T-helper 2 cell (primary cell): ENCODE measurements at places on chromosomes 3 and 15.
A peak's percentile ranks its signal among the peaks of the same experiment; 100 is the strongest.

- DNase-seq: no peak
Measured at GRCh38 chr3:63351159-63352007, 73.3 kb downstream of the SYNPR start.

GRCh38 chr3:3447641-3448040 is 268.1 kb upstream of the CRBN start:
- no peak for DNase-seq

GRCh38 chr3:10520072-10520471 is 14.7 kb upstream of the ATP2B2 start:
- no peak for DNase-seq

- no peak for DNase-seq
Measured at GRCh38 chr3:46124216-46125177, 83.6 kb downstream of the CCR1 start.

DNA sequence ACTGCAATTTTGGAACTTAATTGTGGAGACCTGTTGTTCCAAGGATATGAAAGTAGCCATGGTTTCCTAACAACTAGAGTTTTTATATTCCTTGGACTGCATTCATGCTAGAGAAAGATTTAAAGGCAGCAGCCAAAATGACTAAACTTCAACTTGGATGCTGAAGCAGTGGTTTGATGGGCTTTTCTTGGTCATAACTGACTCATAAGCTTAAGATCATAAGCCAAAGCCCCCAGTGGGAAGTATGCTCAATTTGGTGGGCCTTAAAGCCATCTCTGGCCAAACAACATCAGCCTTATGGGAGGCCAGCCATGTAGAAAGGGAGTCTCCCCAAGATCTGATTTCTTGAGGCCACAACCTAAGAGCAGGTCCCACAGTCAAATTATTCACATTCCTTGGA is 80.2 kb downstream of the ZNF280D start:
- no peak for DNase-seq

DNA sequence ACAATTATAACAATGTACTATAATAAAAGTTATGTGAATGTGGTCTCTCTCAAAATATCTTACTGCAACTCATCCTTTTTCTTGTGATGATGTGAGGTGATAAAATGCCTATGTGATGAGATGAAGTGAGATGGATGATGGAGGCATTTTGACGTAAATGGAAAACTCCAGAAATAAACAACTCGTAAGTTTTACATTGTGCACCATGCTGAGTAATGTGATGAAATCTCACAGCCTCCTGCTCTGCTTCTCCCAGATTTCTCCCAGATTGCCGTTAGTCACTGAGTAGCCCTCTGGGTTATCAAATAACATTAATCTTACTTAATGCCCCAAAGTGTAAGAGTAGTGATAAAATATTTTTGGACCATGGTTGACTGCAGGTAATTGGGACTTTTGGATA is 64.8 kb upstream of the SLCO2A1 start:
- no peak for DNase-seq

GRCh38 chr15:25737218-25737643 is 125.9 kb downstream of the ATP10A start:
- no peak for DNase-seq

- DNase-seq: no peak
Measured at GRCh38 chr15:36643551-36643950, 64.1 kb downstream of the CDIN1 start.

GRCh38 chr3:14522768-14523167 is 17.4 kb downstream of the GRIP2 start:
- DNase-seq: no peak

DNA sequence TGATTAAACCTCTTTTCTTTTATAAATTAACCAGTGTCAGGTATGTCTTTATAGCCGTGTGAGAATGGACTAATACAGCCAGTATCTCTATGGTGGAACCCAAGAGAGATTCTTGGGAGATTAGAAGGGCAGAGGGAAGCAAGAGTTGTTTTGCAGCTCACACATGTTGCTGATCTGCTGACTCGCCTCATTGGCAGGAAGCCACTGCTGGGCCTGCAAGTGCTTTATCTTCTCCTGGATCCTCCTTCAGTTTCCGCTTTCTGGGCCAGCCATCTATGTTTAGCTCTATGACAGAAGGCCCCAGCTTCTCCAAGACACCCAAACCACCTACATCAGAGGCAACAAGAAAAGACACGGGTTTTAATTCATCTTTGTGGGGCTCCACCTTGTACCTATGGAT is 23.4 kb upstream of the GALNT15 start:
- no peak for DNase-seq

GRCh38 chr3:27628026-27628750 is 93.9 kb downstream of the EOMES start:
- DNase-seq: no peak

GRCh38 chr15:67331676-67332075 is 77.1 kb downstream of the IQCH start:
- no peak for DNase-seq

- no peak for DNase-seq
Measured at GRCh38 chr3:8851703-8852102, 82.3 kb upstream of the OXTR start.

DNA sequence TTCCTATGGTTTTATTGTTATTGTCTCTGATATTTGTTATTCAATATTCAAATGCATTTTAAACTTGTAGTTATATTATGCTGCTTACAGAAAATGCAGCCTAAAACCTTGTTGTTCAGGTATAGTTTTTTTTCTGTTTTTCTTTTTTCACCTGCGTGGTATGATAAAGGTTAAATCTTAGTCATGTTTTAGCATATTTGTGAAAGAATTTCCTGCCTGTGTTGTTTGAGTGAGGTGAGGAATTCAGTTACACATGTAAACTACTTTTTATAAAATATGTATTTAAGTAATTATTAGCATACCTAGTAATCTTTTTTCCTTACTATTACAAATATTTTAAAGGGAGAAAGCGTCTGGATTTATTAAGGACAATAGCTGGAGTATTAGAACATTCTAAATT is 90.0 kb upstream of the NAALADL2 start:
- no peak for DNase-seq

- DNase-seq: no peak
Measured at GRCh38 chr3:152172460-152172859, 96.3 kb upstream of the MBNL1 start.

DNA sequence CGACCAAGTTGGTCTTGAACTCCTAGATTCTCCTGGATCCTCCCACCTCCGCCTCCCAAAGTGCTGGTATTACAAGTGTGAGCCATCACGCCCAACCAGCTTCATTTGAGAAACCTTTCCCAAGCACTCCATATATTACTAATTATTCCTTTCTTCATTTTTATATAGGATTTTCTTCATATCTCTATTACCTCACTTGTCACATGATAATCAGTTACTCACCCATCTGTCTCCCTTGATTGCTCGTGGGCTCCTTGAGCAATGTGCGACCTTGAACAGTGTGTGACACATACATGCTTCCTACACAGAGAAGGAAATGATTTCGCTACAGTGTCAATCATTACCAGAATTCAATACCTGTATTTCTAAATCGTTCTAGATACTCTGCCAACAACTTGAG is 110.7 kb upstream of the C2CD4B start:
- no peak for DNase-seq

DNA sequence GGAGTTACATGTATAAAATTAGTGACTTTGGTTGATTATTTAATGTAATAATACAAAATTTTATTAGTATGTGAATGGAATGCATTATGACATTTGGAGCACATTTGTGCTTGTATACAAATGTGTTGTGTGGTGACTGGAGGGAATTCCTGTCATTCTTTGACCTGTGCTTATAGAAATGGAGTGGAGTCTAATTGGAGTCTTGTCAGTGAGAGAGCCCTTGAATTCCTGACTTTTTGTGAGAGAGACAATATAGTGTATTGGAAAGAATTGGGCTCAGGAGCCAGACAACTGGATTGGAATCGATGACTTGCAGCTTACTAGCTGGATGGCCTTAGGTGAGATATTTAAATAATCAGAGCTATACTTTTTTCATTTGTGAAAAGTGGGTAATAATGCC is 9.4 kb downstream of the TCF12 start:
- DNase-seq: no peak

DNA sequence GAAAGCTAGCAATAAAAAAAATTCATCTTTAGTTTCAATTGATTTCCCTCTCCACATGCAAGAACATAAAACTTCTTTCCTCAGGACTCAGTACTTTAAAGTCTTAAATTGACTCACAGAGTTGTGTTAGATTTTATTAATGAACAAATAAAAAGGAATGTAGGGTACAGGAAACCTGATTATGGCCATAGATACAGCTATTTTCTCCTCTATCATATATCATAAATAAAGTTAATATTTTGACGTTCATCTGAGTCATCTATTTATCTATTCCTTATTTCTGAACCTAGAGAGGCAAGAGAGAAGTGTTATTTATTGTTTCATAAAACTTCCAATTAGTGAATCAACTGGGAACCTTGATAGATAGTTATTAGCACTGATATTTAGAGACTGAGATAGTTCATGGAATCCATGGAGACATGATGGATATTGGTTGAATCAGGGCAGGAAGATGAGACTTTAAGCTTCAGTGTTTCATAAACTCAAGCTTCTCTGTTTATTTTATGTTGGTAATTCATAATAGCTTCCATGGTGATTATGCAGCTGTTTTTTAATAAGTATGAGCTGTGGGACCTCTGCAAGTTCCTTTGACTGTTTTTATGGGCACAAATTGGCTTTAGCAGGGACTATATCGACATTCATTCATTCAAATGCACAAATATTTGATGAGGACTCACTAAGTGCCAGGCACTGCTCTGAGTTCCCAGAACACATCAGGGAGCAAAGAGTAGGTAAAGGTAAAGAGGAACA is 143.5 kb upstream of the TGFBR2 start:
- DNase-seq: no peak

GRCh38 chr15:59723687-59724346 is 34.7 kb upstream of the BNIP2 start:
- DNase-seq: no peak

DNA sequence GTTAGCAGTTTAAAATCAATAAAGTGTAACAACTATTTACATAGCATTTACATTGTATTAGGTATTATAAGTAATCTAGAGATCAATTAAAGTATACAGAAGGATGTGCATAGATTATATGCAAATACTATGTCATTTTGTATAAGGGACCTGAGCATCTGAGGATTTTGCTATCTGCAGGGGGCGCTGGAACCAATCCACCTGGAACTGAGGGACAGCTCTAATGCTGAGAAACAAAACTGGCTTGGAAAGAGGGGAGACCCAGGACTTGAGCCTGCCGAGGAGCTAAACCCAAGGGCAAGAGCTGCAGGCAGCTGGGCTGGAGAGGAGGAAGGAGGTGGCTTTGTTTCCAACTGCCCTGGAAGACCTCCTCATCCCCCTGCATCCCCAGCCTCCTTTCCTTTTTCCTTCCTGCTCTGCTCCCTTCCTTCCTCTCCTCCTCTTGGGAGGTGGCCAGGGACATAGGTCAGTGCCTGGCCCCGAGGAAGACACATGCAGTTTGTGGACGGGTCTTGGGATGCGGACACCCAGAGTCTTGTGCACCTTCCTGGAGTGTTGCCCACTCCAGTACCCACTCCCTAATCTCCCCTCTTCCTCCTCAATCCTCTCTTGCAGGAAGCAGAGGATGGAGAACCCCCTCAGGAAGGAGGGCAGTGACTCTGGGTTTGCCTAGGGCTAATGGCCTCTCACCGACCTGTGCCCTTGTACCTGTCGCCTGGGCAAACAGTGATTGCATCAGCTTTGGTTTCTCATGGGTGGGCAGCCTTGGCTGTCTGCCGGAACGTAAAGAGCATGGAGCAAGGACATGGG is 825 bp upstream of the RTP3 start:
- DNase-seq: peak; percentile 47

GRCh38 chr3:29347412-29347811 is 66.5 kb downstream of the RBMS3 start:
- DNase-seq: no peak

- DNase-seq: no peak
Measured at GRCh38 chr15:70556779-70557178, 206.6 kb downstream of the UACA start.
